ENCODE measurements at places on chromosomes 4 and X.
A peak's percentile ranks its signal among the peaks of the same experiment; 100 is the strongest.

GRCh38 chr4:55866973-55867574 lies 13.6 kb downstream of the EXOC1 start:
- peak; percentile 40 for DNase-seq

- no peak for DNase-seq
These were observed 71.8 kb downstream of the AFAP1 start for GRCh38 chr4:7867701-7868435.

- no peak for DNase-seq
These were observed 41.1 kb upstream of the AFF2 start for GRCh38 chrX:148459343-148459742.

DNA sequence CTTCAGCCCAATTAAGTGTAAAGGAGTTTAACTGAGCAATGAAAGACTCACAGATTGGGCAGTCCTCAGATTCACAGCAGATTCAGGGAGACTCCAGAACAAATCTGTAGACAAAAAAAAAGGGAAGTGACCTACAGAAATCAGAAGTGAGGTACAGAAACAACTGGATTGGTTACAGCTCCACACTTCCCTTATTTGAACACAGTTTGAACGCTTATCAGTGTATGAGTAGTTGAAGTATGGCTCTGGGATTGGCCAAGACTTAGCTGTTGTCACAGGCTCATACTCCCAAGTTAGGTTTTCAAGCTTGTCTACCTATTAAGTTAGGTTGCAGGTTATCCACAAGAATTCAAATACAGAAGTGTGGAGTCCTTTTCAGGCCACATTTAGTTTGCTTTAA lies 112.4 kb upstream of the ELOVL6 start:
- DNase-seq, result no peak

GRCh38 chr4:134132086-134132783 lies 69.4 kb downstream of the PABPC4L start:
- no peak for DNase-seq

DNA sequence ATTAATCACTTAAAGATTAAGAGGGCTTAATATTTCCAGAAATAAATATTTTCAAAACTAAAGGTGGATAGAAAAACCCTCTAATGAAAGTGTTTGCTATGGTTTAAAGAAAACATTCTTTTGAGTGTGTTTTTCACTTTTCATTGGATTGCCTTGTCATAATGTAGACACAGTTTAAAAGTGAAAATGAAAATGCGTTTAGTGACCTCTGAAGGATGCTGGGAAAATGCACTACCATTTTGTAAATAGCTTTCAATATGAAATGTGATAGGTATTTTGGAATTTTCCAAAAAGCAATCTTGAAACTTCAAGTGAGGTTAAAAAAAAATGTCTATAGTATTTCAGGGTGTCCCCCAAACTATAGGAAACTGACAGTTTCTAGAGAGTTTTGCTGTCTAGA lies 642.2 kb downstream of the C4orf33 start:
- no peak for DNase-seq

- no peak for DNase-seq
These were observed 64.7 kb downstream of the IL13RA2 start for GRCh38 chrX:114952696-114953095.

DNA sequence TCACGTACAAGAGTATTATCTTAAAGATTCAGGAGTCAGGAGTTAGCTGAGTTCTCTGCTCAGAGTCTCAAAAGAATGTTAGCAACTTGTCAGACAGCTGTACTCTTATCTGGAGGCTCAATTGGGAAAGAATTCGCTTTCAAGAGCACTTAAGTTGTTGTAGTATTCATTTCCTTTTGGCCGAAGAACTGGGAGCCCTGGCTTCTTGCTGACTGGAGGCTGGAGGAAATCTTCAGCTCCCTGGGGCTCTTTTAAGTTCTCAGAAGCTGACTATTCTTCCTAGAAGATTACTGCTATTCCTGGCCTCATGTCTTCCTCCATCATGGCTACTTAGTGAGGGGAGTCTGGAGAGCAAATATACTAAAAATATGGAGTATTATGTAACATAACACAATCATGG lies 587.2 kb downstream of the EPHA5 start:
- no peak for DNase-seq

DNA sequence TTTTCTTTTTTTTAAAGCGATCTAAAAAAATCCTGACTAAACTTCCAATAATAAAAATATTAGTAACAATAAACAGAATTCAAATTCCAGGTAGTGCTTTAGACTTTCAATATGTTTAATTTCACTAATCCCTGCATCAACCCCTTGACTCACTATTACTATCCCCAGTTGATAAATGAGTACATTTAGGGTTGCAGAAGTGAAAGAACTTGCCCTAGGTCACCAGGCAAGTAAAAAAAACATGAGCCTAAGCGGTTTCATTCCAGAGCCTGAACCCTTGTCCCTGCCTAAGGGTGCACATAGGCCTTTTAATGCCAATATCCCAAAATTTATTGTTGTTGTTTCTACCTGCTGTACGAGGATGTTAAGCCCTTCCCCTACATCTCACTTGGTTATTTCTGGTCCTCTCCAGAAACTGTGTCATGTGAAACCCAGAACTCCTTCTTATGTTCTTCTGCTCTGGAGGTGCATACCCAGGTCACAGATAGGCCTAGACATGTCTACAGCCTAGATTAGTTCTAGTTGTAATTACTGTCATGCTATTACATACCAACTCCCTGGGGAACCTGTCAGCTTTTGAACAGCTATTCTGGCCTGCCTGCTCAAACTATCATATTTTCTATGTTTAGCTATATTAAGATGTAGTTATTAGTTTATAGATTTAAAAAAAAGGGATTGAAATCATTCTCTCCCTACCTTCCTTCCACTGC lies 244.5 kb upstream of the PITX2 start:
- DNase-seq, result no peak

- DNase-seq, result no peak
These were observed 588.9 kb downstream of the ZNF674 start for GRCh38 chrX:45956191-45956870.

DNA sequence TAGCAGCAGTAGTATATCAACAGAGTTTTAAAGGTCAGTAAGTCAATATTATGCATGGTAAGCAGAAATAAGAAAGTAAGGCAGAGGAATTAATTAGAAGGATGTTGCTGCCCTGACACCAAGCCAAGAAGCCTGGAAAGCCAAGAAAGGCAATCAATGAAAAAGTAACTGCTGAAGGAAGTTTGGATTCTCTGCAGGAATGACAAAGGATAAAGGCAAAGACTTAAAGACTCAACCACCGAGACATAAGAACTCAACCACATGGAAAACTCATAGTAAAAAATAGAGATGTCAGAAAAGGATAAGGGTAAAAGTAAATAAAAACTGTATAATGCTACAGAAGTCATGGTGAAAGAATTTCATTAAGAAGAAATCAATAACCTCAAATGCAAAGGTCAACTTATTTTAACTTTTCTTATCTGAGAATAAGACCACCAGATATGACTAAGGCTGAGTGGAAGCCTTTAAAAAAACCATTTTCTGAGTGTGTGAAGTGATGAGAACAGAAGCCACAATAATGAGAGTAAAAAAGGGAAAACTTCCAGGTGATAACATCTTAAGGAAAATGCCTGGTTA lies 55.2 kb downstream of the NEK1 start:
- no peak for DNase-seq

GRCh38 chrX:17602245-17602644 lies 135.0 kb upstream of the SCML1 start:
- no peak for DNase-seq

Data from DMS 273 treated with DMSO at 0.1 percent for 48 hours (cell line).